ENCODE measurements at places on chromosomes 6 and 20. TPM values are rescaled to one million over a fixed set of nuclear protein-coding genes. Genes with fewer than 3 reads are reported as not detected.

The MROH8 gene
- total RNA-seq = 2.6 TPM

The HLA-G gene
- not detected for total RNA-seq

The CST4 gene
- not detected for total RNA-seq

The GRM4 gene
- total RNA-seq = 119 TPM

All from glutamatergic neuron (in vitro differentiated cells).